ENCODE measurements at places on chromosomes 4 and X.

DNA sequence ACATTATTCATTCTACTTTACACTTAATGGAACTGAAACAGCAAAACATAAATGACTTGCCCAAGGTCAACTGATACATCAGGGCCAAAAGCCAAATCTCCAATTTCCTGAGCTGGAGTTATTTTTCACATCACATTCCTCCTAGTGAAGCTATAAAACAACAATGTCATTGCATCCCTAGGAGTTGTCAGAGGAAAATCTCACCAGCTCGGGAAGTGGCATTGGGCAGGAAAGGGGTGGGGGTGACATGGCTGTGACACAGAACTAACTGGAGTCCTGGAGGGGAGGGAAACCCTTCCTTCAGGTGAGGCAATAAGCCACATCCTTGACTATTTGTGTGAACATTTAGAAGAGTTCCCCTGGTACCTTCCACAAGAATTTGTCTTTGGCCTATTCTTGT lies 47.3 kb downstream of the MEPE start:
- no peak for DNase-seq

- no peak for DNase-seq
Observed at GRCh38 chr4:108094131-108094530, 74.6 kb downstream of the LEF1 start.

DNA sequence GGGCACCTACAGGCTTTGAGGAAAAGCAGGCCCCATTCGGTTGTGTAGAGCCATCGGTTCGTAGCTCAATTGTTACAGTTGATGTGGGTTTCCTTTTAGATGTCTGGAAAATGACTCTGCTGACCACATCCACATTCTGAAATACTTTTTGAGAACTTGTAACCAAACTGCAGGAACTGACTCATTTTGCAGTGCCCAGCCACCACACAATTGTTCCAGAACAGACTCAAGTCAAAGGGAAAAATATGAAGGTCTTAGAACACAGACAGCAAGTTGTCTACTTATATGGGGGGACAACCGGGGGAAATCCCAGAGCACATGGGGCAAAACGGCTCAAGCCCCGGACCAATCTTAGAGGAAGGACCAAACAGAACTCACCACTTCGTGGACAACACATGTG lies 557.6 kb upstream of the DIPK2B start:
- DNase-seq = no peak

GRCh38 chrX:123477673-123478072 lies 255.2 kb downstream of the THOC2 start:
- DNase-seq = no peak

GRCh38 chr4:141912831-141913230 lies 276.4 kb downstream of the IL15 start:
- no peak for DNase-seq

DNA sequence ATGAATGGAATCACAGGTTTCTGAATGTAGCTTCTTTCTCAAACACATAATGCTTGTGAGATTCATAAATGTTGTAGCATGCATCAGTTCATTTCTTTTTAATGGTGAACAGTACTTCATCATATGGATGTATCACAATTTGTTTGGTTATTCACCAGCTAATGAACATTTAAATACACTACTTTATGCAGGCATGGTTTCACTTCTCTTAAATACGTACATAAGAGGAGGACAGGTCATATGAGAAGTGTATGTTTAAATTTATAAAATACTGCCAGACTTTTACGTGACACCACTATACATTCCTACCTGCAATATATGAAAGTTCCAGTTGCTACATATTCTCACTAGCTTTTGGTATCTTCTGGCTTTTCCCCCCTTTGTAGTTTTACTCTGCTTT lies 65.4 kb downstream of the ANKRD17 start:
- DNase-seq = no peak

- no peak for DNase-seq
Observed at GRCh38 chr4:3671571-3672464, 94.4 kb upstream of the ADRA2C start.

DNA sequence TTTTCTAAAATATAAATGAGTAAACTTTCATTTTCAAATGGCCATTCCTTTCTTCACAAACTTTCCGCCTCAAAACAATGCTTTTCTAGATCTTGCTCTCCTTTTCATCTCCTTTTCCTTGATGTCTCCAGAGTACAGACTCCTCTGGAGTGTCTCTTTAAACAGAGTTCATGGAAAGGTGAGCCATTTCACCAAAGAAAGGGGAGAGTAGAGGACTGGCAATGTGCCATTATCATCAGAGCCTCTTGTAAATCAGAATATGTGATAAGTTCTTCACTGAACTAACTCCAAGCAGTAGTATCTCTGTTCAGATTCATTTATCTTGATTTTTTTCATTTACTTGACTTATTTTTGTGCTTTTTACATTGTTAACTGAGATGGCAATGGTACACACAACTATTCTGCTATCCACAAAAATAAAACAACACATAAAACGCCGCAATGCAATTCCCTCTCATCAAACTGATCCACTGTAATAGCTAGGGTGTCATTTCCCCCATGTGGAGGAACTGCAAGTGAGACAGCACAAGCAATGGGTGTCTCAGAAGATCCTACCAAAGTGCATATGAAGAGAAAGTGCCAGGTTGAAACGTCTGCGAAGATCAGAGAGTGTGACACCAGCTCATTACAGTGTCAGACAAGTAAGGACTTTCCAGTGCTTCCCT lies 125.4 kb downstream of the RASL11B start:
- DNase-seq = no peak

DNA sequence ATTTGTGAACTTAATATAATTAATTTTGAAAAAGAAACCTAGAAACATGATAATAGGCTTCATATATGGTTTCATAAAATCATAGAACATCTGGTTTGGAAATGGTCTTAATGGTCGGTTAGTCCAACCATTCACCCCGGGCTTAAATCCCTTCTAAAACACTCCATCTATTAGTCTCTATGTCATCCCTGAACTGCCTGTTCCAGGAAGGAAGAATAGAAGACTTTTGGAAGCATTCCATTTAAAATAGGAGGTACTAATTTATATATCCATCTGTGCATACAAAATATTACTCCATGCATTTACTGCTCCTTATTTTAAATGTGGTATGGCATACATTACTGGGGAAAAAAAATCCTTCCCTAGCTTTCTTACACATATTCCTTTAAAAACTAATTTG lies 262.2 kb upstream of the DDX53 start:
- DNase-seq = no peak

DNA sequence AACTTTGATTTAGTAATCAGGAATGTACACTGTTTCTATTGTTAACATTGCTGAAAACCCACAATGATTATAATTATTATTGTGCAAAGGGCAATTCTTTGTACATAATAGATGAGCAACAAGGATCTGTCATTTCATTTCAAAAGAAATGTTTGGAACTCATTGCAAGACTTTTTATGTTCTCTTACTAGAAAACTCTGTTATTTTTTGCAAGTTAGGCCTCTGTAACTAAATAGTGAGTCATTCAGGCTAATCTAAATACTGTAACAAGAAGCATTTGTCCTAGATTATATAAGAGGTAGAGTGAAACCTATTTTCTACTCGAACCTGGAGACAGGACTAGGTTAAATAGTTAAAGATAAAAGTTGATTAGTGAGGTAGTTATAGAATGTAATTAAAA lies 93.2 kb upstream of the FAM47B start:
- DNase-seq = no peak

- no peak for DNase-seq
Observed at GRCh38 chr4:5568931-5569330, 139.4 kb downstream of the EVC2 start.

DNA sequence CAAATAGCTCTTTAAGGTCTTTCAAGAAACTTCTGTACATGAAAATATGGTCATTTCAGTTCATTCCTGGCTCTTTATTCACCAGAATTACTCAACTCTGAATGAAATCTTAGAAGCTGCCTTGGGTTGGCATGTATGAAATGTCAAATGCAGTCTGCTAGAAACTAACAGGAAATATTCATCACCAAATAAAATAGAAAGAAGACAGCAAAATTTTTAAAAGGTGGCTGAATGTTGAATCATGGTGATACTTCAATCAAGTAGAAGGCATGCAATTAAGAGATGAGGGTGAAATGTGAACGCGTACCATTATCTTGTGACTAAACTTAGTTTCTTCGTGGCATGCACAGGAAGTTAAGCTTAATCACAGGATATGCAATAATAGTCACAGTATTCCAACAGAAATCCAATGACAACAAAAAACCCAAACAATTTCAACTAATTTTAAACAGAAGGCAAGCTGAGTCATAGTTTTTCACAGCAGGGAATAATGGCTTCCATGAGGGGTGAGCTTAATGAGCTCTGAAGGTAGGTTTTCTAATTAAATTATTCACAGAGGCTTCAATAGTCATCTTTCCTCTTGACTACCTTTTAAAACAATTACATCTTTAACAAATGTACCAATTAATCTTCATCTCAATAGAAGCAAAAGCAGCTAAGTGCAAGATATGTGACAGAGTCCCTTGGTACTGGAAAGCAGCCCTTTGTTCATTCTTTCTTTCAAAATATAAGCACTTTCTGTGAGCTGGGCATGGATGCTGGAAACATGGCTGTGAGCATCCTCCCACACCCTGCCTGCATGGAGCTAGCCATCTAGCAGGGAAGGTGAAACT lies 44.5 kb downstream of the SCFD2 start:
- DNase-seq = no peak

DNA sequence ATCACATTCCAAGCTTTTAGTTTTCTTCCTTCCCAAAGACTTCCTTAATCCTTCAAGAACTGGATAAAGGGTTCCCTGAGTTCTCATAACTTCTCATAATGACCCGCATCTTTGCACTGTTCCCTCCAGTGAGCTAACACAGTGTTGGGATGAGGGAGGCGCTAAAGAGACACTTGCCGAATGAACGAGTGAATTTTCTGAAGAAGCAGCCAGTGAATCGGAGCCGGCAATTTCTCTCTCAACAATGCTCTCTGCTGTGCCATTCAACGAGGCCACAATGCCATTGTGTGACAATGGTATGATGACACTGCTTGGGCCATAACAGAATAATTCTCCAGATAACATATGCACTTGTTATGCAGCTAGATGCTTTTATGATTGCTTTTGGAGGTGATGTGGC lies 51.4 kb upstream of the ZFP42 start:
- no peak for DNase-seq

- no peak for DNase-seq
Observed at GRCh38 chrX:109936114-109936513, 66.8 kb upstream of the TMEM164 start.

GRCh38 chrX:112844250-112844649 lies 3.6 kb upstream of the AMOT start:
- no peak for DNase-seq

GRCh38 chr4:88327665-88328064 lies 43.3 kb upstream of the PPM1K start:
- no peak for DNase-seq

DNA sequence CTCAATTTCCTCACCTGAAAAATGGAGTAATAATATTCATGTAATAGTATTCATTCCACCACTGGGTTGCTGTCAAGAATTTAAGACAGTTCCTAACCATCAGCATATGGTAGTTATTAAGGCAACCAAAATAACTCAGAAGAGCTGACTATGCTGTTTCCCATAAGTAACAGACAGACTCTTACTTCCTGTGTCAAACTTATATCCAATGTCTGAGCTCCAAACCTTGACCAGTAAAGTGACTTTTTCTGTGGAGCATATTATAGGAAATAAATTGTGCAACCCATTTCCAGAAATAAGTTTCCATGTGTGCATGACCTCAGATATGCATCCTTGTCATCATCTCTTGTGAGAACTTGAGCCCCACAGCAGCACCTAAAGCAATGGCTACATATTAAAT lies 78.8 kb downstream of the HADH start:
- DNase-seq = no peak

GRCh38 chr4:19187096-19187495 lies 1064.6 kb upstream of the SLIT2 start:
- DNase-seq = no peak

GRCh38 chr4:76488888-76489685 lies 54.1 kb downstream of the SHROOM3 start:
- DNase-seq = no peak
